Stimulated activated CD4-positive, alpha-beta T cell treated with anti-CD3 and anti-CD28 coated beads, Interleukin-1b, Interleukin-23, amount 100 ng/mL, for 1 hour (primary cell): ENCODE measurements at places on chromosomes 6 and 20.

GRCh38 chr6:9576521-9576920 is 838.4 kb downstream of the TFAP2A start:
- no peak for DNase-seq

- no peak for DNase-seq
These were observed 117.6 kb downstream of the TFAP2B start for GRCh38 chr6:50936277-50936681.

- DNase-seq = no peak
These were observed 40.7 kb downstream of the SLC22A3 start for GRCh38 chr6:160388922-160389321.

GRCh38 chr6:119096721-119097565 is 18.5 kb upstream of the FAM184A start:
- DNase-seq = no peak

- DNase-seq = no peak
These were observed 29.7 kb downstream of the AKAP12 start for GRCh38 chr6:151269321-151269995.

DNA sequence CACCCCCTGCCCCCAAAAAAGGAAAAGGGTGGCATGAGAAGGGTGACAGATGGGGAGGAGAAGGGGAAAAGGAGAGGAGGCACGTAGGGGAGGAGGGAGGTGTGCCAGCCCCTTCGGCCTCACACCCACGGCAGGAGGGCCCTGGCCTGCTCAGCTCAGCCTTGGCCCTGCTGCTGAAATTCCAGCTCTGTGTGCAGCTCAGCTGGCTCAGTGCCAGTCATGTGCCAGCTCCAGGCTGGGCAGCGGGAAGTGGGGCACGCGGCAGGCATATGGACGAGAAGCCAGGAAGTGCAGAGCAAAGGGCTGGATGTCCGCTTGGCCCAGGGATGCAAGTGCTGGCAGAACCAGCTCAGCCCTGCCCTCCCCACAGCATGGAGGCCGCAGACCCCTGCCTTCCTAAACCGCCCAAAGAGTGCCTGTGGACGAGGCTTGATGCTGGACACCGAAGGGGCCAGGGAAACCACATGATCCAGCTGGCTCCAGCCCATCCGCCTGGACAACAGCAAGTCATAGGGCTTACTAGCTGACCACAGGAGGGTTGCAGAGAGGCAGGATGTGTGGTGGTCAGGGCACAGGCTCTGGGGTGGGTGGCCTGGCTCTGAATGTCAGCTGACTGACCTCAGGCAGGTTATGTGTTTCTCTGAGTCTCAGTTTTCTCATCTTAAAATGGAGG is 60.2 kb downstream of the NOL4L start:
- no peak for DNase-seq

DNA sequence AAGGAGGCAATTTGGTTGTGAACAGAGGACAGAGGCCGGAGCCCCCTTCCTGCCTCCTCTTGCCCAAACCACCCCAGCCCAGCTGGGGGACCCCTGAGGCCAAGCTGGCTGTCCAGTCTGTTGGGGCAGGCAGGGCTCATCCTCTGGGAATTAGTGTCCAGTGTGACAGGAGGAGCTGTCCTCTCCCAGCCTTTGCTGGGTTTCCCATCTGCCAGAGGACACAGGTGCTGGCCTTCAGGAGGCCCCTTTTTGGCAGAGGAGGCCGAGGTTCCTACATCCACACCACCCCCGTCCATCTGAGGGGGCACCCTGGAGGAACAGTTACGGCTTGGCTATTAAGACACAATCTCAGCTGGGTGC is 44.7 kb upstream of the MDGA1 start:
- DNase-seq = no peak

DNA sequence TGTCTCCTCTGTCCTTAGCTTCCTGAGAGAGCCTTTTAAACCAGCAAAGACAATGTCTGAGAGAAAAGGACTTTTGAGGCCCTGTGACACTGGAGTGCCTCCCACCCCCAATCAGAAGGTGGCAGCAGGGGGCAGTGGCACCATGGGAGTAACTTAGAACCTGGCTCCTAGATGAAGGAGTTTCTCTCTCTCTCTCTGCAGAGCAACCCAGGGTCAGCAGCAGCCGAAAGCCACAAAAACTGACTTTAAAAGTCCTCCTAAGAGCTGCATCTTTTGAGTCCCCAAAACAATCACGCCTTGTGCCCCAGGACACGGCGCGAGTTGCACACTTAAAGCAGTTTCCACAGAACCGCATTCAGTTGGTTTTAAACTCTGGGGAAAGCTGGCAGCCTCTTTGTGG is 5.3 kb upstream of the TCP11 start:
- no peak for DNase-seq
